ENCODE measurements at places on chromosomes 4 and X.

- H3K36me3 ChIP-seq: no peaks in the 10 kb centered on the region
- no peak overlapping the region for H3K4me3 ChIP-seq
- H3K4me1 ChIP-seq: peaks cover 13% of the 10 kb centered on the region
- H3K27me3 ChIP-seq: no peaks in the 10 kb centered on the region
- H3K27ac ChIP-seq: no peak overlapping the region
Observed at GRCh38 chr4:105627620-105628019, 75.2 kb downstream of the ARHGEF38 start.

DNA sequence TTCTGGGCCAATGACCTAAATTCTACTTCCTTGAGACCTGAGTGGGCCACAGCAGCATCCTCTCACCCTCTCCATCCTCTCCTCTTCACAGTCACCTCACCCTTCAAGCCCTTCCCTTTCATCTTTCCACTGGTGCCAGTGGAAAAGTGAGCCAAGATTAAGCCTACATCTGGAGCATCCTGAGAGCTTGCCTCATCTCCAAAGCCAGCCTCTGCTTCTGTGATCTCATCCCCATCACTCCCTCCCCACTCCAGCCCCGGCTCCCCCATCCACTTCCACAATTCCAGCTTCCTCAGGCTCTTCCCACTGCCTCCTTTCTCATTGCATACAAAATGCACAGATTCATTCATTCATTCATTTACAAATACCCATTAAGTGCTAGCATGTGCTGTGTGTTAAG, 10.1 kb upstream of the RASL11B start:
- no peak overlapping the region for H3K27ac ChIP-seq
- H3K4me3 ChIP-seq: no peak overlapping the region
- peaks cover 17% of the 10 kb centered on the region for H3K4me1 ChIP-seq
- no peak for DNase-seq

GRCh38 chrX:119417376-119417775, 18.2 kb downstream of the SLC25A43 start:
- no peak for DNase-seq
- H3K4me1 ChIP-seq: no peaks in the 10 kb centered on the region
- H3K36me3 ChIP-seq: peaks cover 2% of the 10 kb centered on the region
- no peak overlapping the region for H3K27ac ChIP-seq
- H3K4me3 ChIP-seq: no peak overlapping the region
- no peaks in the 10 kb centered on the region for H3K27me3 ChIP-seq

DNA sequence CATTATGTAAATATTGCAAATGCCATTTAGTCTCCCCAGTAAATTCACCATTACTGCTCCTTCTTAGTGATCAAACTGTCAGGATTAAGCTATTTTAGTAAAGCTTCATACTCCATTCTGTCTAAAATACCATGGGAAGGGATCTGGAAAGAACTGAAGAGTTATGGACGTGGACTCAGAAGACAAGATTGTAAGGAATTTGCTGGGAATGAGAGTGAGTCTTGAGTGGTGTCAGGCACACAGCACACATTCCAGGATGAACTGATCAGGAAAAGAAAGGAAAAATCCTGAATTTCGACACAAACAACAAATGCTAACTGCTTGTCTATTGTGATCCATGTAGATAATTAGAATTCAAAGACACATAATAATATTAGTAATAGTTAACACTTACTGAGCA, 311.0 kb downstream of the CENPC start:
- no peaks in the 10 kb centered on the region for H3K4me1 ChIP-seq
- no peaks in the 10 kb centered on the region for H3K36me3 ChIP-seq
- H3K4me3 ChIP-seq: no peak overlapping the region
- H3K27me3 ChIP-seq: no peaks in the 10 kb centered on the region
- no peak for DNase-seq

DNA sequence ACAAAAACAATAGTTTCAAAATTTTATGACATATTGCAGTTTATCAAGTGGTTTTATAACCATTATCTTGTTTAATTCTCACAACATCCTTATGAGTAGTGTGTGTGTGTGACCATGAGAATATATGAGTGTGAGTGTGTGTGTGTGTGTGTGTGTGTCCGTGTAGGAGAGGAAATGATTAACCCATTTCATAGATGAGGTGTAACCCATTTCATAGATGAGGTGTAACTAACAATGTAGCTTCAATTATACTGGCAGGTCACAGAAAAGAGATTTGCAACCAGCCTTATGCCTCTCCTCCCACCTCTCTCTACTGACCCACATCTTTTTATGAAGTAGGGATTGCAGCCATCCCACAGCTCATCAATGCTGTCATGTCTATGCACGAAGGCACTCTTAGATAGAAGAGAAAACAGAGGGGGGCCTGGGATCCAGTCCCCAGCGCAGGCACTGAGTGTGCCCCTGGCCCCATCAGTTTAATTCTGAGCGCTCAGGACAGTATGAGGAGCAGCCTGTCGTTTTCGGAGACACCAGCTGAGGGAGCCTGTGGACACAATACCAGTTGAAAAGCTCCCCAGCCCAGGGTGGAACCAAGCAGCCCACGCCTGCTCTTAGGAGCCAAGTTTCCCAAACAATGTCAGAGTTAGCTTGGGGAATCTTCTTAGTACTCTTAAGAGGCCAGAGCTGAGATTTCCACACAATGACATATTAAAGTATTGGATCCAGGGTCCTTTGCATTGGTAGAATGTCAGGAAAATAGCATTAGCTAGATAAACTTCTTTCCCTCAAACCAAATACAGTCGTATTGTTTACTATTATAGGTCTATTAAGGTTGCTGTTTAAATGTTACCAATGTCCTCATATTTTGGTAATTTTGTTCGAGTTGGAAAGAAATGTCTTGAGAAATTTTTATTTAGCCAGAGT, 88.6 kb downstream of the PALLD start:
- H3K4me1 ChIP-seq: peaks cover 22% of the 10 kb centered on the region
- H3K36me3 ChIP-seq: no peaks in the 10 kb centered on the region
- no peak for DNase-seq
- no peak overlapping the region for H3K4me3 ChIP-seq
- no peak overlapping the region for H3K27ac ChIP-seq
- no peaks in the 10 kb centered on the region for H3K27me3 ChIP-seq

- H3K4me1 ChIP-seq: no peaks in the 10 kb centered on the region
- H3K4me3 ChIP-seq: no peak overlapping the region
- H3K27me3 ChIP-seq: no peaks in the 10 kb centered on the region
- no peak overlapping the region for H3K27ac ChIP-seq
- no peak for DNase-seq
Observed at GRCh38 chrX:17706676-17707075, 30.6 kb upstream of the SCML1 start.

GRCh38 chr4:54085284-54085683, 14.7 kb upstream of the GSX2 start:
- no peak overlapping the region for H3K27ac ChIP-seq
- H3K4me1 ChIP-seq: no peaks in the 10 kb centered on the region

GRCh38 chr4:121198251-121198650, 34.1 kb upstream of the TNIP3 start:
- H3K4me1 ChIP-seq: no peaks in the 10 kb centered on the region
- no peak for DNase-seq
- H3K27ac ChIP-seq: no peak overlapping the region

DNA sequence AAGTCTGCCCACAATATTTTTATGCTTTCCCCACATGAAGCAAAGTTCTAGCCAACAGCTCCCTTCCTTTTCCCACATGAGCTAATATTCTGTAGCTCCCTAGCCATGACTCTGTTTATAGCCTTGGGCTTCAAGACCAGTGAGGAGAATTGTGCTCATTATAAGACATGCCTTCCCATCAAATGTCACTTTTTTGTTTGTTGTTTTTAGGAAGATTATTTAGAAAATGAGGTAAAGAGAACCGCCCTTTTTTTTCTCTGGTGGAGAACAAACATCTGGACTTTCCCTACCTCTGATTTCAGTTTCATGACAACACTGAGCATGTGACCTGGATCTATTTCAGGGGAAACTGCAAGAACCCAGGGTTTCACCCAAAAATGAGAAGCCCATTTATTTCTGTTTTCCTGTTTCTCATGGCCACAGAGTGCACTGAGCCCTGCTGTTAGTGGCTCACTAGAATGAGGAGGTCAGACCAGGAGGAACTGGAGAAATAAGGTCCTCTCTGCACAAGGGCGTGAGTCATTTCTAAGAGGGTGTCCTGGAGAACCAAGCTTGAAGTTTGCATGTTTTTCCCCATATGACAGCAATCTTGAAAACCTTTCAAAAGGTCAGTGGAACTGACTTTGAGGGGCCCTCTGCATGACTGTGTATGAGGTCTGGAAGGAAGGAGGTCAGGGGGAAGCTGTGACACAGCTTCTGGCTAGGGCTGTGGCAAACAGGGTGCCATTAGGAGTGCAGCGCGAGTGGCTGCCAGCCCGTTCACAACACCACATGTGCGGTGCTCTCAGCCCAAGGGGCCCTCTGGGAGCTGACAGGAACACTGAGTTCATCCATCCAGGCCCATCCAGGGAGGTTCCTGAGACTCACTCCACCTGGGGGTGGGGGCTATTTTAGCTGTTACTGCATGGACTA, 55.2 kb downstream of the CHST7 start:
- H3K4me3 ChIP-seq: no peak overlapping the region
- no peaks in the 10 kb centered on the region for H3K27me3 ChIP-seq
- no peak for DNase-seq
- H3K4me1 ChIP-seq: peaks cover 26% of the 10 kb centered on the region

- H3K27me3 ChIP-seq: no peaks in the 10 kb centered on the region
- H3K4me1 ChIP-seq: no peaks in the 10 kb centered on the region
- DNase-seq: no peak
- no peaks in the 10 kb centered on the region for H3K36me3 ChIP-seq
- H3K4me3 ChIP-seq: no peak overlapping the region
Observed at GRCh38 chr4:4752576-4753401, 106.7 kb upstream of the MSX1 start.

DNA sequence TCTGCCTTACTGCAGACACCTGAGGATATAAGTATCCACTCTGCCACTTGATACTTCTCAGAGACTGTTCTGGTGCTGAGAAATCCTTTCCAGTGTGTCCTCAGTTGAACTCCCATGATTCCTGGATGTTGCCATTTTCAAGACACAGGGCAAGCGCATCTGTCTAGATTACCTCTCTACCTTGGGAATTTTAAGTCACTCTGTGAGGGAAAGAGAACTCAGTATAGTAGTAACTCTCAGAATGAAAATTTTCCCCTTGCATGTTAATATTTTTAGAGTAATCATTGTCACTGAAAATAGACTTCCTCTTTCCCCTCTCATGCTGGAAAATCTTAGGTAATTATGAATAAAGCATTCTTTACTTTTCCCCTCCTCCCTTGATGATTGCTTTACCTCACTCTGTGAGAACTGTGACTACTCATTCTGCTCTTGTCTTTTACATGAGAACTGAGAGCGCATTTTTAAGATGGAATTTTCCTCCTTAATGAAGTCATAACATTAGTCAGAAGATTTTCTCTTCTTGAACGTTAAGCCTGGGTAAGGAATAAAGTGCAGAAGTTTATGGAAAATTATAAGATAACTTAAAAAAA, 45.0 kb downstream of the TET2 start:
- H3K4me1 ChIP-seq: peaks cover 36% of the 10 kb centered on the region
- DNase-seq: no peak
- no peaks in the 10 kb centered on the region for H3K27me3 ChIP-seq

- H3K27ac ChIP-seq: no peak overlapping the region
Observed at GRCh38 chrX:38165023-38165422, 55.6 kb downstream of the SRPX start.

- no peaks in the 10 kb centered on the region for H3K36me3 ChIP-seq
Observed at GRCh38 chr4:123327846-123328429, 68.7 kb upstream of the SPRY1 start.

Data from esophagus muscularis mucosa (tissue), 4 donors.